Stimulated activated CD4-positive, alpha-beta T cell treated with anti-CD3 and anti-CD28 coated beads, Interleukin-1b, Interleukin-23, amount 100 ng/mL, for 1 hour (primary cell): ENCODE measurements at places on chromosomes 3 and 15.

DNA sequence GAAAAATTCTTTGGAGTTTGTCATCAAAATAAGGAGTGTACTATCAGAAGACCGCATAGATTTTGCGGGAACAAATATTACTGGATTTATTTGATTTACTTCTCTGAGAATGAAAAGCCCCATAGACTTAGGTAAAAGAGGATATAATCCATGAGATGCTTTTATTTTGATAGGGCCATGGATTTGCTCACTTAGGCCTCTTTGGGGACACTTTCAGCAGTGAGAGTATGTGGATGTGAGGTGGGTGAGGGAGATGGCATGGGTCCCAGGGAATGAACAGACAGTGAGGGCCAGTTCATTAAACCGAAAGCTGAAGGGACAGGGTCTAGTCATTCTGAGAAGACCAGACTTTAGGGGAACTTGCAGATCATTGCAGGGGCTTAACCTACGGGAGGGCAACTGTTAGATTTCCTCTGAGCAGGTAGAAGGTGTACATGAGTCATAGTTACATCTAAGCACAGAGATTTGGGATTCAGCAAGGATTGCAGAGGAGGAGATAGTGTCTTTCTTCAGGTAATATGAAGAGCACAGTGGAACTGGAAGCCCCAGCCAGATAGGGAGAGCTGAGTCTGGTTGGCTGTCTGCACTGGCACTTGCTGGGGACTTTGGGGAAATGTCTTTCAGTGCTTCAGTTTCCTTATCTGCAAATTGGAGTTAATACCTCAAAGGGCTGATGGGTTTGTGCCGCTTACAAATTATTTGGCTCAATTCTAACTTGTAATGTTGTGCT is 30.8 kb downstream of the SH3GL3 start:
- no peak for DNase-seq

DNA sequence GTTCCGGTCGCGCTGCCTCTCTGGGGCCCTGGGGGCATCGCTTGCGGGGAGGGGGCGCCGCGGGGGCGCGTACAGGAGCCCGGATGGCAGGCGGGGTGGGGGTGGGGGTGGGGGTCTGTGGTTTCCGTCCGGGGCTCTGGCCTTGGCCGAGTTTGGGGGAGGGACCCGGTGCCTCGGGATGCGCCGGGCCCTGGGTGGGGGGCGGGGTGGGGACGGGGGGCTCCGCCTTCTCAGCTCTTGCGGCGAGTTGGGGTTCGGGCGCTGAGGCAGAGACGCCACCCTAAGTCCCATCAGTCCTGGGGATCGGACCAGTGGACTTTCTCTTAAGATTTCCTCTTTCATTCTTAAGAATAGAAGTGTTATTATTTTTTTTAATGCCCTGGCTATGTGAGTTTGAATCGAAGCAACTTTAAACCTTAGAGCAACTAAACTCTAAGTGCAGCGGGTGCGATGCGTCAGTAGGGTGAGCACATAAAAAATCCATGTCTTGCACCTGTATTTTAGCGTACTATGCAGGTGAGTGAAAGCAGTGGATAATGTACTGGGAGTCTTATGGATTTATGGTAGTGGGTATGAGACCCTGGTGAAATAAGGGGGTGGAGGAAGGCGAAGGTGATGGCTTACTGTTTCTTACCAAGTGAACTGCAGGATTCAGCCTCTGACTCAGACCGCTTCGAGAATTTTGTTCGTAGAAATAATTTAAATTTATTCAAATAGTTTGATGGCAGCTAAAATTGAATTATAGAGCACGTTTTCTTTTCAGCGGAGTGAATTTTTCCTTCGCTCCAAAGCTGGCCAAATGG is 762 bp downstream of the CTNNB1 start:
- no peak for DNase-seq

DNA sequence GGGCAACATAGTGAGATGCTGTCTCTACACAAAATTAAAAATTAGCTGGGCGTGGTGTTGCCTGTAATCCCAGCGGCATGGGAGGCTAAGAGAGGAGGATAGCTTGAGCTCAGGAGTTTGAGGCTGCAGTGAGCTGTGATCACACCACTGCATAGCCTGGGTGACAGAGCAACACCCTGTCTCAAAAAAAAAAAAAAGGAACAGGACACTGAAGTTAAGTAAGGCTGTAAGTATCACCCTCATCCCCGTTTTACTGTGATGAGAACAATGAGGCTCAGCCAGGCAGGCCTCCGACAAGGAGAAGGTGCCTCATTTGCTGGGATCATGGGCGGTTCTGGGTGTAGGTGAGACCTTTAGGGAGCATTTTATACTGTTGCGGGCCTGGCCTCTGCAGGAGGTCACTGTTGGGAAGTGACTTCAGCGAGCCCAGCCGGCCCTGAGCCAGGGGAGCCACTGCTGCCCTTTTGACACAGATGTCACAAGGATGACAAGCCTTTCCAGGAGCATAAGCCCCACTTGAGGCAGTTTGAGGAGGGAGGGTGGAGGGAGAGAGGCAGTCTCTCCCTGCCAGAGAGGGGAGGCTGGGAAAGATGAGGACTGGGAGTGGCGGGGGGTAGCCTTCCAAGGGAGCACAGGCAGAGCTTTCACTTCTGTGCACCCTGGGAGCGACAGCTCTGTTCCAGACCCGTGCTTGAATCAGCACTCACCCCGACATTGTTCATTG is 30.8 kb downstream of the IRAK2 start:
- DNase-seq, result no peak

DNA sequence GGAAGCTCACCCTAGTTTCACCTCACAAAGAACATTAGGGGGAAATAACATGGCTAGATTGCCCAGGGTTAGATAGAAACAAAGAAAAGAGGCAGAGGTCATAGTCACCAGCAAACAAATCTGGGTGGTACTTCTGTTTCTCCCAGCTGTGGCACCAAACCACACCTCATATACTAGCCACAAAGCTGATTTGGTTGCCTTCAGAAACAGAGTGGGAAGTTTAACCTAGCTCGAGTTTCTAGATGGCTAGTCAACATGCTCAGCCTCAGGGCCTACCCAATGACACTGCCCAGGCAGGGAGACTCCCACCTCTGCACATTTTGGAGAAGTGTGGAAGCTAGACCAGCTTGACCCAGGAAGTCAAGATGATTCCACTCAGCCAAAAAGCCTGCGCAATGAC is 174.2 kb downstream of the GABRB3 start:
- DNase-seq, result no peak

- DNase-seq, result no peak
Observed at GRCh38 chr15:35741395-35741794, 195.4 kb upstream of the DPH6 start.

DNA sequence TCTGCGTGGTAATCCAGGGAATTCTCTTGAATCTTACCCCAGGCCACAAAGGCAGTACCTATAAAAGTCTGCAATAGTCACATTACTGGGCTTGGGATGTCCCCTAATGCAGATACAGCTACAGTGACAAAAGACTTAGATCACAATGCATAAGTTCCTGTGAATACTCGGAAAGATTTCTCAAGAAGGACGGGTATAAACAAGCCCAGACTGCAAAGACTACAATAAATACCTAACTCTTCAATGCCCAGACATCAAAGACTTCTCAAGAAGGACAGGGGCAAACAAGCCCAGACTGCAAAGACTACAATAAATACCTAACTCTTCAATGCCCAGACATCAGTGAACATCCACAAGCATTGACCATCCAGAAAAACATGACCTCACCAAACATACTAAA is 50.9 kb downstream of the NUDT16 start:
- DNase-seq, result no peak

GRCh38 chr3:81953111-81953510 is 191.7 kb upstream of the GBE1 start:
- no peak for DNase-seq

GRCh38 chr3:18643281-18643680 is 218.1 kb upstream of the SATB1 start:
- DNase-seq, result no peak

DNA sequence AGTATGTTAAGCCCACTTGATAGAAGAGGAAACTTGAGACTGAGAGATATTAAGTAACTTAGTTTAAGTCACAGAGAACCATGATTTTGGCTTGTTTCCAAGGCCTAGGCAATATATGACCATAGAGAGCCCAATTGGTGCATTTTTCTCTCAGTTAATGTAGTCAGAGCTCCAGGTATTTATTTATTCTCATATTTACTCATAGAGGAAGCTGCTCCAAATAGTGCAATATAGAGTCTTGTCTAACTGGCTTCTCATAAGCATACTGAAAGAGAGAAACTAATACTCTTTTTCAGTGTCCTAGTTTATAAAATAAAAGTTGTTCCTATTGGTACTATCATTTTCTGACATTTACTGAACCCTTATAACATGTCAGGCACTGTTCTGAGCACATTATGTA is 15.2 kb downstream of the TRNT1 start:
- no peak for DNase-seq

DNA sequence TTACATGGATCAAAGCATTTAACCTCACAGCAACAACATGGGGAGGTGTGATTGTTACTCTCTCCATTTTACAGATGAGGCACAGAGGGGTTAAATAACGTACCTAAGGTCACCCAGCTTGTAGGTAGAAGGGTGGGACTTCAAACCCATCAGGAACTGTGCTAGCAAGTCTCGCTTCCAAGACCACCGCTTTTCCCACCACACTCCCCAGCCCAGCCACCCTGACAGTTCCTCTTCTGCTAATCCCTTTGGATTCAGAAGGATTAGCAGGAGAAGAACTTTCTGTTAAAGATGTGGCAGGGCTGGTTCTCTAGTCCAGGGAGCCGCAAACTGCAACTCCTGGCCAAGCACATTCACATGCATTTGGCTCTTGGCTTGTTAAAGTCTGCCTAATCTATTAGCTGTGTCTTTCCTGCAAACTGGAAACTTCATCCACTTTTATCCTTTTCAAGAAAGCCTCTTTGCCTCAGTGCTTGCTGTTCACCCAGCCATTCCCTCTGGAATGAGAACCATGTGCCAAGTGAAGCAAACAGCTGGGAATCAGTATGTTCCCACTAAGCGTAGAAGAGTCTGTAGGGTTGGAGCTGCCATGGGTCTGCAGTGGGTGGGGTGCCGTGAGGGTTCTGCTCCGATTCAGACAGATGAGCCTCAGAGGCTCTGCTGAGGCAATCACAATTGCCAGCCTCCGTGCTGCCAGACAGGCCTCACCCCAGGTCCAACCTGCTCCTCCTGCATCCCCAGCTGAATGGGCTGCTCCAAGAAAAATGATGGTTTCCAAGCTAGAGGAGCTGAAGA is 44.6 kb downstream of the POMGNT2 start:
- DNase-seq, result no peak

GRCh38 chr3:132448216-132448961 is 31.1 kb downstream of the DNAJC13 start:
- no peak for DNase-seq

DNA sequence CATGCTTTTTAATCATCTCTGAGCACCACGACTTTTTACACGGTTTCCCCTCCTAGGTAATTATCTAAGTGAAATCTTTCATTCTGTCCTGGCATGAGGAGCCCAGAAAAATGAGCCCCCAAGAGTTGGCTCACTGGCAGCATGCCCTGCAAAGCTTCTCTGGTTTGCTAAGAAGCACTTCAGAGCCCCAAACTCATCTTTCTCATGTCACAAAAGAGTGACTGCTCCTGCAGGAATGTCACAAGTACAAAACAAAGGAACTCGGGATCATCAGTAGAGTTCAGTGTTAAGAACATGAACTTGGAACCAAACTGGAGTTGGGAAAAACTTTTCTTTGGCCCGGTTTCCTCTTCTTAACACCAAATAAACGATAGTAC is 123.9 kb downstream of the FOXB1 start:
- DNase-seq, result no peak

- DNase-seq, result no peak
Observed at GRCh38 chr15:95940431-95940985, 390.0 kb upstream of the NR2F2 start.

GRCh38 chr3:143973259-143974021 is 1.8 kb downstream of the DIPK2A start:
- DNase-seq, result peak; percentile 23

- DNase-seq, result no peak
Observed at GRCh38 chr15:69576948-69577351, 124.3 kb downstream of the RPLP1 start.

- no peak for DNase-seq
Observed at GRCh38 chr3:3027976-3028567, 82.1 kb downstream of the IL5RA start.

DNA sequence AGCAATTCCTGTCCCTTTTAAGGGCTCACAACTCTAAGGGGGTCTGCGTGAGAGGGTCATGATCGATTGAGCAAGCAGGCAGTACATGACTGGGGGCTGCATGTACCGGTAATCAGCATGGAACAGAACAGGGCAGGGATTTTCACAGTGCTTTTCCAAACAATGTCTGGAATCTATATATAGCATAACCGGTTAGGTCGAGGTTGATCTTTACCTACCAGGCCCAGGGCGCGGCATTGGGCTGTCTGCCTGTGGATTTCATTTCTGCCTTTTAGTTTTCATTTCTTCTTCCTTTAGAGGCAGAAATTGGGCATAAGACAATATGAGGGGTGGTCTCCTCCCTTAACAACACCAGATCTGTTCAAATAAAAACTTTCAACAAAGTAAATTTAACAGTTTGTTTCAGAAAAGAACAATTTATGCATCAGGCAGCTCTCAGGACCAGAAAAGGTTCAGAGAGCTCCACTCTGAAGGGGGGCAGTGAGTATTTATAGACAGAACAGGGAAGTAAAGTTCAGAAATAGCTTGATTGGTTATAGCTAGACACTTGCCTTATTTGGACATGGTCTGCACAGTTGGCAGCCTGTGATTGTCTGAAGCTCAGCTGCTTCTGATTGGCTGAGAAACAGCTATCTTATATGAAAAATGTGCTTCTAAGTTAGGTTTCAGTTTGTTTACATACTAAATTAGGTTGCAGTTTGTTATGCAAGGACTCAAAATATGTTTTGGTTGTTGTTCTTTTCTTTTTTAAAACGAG is 17.2 kb upstream of the B4GALT4 start:
- DNase-seq, result no peak

DNA sequence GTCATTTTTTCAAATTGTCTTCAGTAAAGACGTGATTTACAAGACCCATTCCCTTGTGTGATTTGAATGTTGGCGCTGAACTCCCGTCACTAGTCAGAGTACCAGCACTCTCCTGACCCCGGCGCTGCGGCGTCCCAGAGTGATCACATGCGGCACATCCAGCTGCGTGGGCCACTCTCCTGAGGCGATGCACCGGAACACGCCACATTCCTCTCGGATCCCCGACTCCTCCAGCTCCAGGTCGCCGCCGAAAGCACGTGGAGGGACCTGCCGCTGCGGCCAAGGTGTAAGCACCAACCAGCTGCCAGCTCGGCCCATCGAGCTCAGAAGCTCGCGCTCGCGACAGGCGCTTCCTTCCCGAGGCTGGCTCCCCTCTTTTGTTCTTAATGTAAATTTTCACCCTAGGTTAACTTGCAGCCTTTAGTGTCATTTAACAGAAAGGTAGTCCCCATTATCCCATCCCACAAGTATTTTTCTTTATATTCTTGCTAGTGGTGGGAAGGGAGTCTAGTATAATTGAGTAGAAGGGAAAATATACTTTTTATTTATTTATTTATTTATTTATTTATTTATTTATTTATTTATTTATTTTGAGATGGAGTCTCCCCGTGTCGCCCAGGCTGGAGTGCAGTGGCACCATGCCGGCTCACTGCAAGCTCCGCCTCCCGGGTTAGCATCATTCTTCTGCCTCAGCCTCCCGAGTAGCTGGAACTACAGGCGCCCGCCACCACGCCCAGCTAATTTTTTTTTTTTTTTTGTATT is 61.7 kb upstream of the VGLL3 start:
- DNase-seq, result no peak
